ENCODE measurements at places on chromosomes 16 and 17.

DNA sequence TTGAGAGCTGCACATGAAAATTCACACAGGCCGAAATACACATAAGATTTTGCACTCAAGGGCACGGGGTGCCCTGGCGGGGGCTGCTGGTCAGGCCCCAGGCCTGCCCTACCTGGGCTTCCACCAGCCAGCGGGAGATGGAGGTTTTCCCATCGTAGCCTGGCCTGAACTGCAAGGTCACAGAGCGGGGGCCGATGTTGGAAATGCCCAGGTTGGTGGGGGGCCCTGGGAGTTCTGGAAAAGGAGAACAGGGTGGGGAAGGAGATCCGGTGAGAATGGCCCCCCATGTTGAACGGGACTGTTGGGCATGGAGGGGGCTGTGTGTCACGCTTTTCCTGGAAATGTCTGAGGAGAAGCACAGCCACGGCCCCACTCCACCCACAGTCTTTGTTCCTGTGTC, 87.3 kb upstream of the CDC42EP4 start:
- DNase-seq = no peak

DNA sequence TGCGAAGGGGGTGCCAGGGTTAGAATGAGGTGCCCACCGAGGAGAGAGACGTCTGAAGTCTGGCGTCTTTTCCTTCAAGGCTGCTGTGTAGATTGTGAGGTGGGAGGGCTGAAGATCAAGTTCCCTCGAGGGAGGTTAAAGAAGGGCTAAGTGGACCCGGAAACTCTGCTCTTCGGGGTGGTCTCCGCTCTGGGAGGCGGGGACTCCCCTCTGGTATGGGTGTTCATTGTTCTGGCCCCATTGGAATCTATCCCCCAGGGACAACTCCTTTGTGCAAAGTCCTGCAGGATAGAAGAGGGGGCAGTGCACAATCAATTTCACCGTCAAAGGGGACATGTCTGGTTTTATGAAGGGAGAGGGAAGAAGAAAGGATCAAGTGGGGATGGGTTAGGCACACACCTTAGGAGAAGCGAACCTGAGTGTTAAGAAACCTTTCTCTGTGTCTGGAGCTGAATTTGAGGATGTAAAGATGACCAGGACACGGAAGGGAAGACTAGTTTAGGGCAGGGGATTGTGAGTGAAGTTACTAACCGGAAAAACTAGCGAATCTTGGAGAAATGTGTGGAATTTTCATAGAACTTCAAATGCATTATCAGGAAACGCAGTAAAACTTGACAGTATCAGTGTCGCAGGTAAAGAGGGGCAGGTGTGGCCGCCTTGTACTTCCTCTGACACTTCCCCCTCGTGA, 809 bp upstream of the RAB34 start:
- no peak for DNase-seq

DNA sequence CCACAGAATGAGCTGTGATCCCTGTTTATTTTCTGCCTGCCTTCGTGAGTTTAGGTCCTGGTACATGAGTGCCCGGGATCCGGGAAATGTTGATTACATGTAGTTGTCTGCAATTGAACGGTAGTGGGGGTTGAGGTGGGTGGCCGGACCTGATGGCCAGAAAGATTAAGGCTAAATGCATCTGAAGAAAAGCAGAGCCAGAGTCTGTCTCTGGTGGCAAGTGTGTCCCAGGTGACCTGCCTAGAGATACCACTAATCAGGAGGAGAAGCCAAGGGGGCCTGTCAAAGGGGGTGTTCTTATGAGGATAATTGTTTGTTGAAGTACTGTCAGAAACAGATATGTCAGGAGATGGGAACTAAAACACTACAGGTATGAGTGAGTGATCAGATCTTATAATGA, 154.0 kb upstream of the ASIC2 start:
- no peak for DNase-seq

- no peak for DNase-seq
Observed at GRCh38 chr16:52492789-52493357, 54.1 kb downstream of the TOX3 start.

GRCh38 chr16:68408967-68409366, 39.3 kb downstream of the SMPD3 start:
- no peak for DNase-seq

- DNase-seq = no peak
Observed at GRCh38 chr16:79081297-79082066, 519.1 kb downstream of the MAF start.

GRCh38 chr17:62032480-62032879, 32.6 kb downstream of the MED13 start:
- no peak for DNase-seq

DNA sequence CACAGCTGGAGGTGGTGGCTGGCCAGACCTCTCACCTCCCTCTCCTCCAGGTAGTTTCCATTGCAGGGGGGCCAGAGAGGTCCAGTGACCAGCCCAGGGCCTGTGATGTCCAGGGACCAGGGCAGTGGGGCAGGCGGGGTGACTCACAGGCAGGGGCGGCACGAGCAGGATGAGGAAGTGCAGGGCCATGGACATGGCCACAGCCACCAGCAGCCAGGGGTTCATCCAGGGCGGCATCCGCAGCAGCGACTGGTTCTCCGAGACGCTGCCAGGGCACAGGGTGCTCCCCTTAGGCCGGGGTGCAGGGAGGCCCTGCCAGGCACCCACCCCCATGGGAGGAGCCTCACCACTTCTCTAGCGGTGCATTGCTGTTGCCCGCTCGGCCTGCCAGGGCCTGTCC, 12.9 kb upstream of the P2RX1 start:
- DNase-seq = no peak

DNA sequence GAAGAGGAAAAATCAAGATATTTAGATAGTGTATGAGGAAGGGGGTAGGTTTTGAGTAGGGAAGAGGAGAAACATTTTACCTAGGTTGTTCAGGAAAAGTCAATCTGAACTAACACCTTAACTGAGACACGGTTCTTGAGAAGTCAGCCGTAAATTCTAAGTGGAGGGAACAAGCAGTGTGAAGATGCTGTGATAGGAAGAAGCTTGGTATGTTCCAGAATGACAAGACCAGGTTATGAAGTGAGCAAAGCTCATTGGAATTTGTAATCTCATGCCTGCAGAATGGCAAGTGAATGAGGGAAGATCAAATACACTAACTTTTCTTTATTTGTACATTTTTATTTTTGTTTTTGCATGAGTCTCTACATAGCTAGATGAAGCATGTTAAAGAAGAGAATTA, 307.6 kb downstream of the ZFHX3 start:
- DNase-seq = no peak

GRCh38 chr17:31415004-31415454, 23.6 kb downstream of the RAB11FIP4 start:
- DNase-seq = no peak

DNA sequence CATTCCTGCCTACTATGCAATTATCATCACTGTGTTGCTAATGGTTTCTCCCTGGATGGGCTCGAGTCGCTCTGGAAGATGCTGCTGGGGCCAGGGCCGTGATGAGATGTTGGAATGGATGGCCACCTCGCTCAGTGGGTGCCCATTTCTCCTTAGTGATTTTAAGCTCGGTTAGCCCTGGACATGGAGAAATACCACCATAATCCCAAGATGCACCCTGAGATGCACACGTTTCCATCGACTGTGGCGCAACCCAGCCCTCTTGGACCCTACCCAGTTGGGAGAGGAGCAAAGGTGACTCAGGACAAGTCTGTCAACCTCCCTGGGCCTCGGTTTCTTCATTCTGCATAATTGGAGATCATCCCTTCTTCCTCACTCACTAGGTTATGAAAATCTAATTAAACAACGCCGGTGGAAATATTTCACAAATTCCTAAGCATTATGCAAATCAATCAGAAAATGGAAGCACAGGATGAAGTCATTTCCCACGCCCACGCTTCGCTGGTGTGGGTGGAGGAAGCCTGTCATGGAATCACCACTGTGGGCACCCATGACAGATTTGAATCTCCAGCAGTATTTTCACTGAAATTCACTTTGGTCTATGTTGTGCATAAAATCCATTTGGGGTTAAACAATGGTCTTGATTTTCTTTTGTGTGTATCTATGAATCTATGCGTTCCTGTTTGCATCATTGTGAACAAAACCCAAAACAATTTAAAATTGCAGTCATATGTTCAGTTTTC, 195.2 kb downstream of the AXIN2 start:
- no peak for DNase-seq

GRCh38 chr16:11045441-11045840, 101.1 kb downstream of the CLEC16A start:
- DNase-seq = no peak

GRCh38 chr16:28317040-28317880, 24.9 kb downstream of the SBK1 start:
- DNase-seq = peak; percentile 72

DNA sequence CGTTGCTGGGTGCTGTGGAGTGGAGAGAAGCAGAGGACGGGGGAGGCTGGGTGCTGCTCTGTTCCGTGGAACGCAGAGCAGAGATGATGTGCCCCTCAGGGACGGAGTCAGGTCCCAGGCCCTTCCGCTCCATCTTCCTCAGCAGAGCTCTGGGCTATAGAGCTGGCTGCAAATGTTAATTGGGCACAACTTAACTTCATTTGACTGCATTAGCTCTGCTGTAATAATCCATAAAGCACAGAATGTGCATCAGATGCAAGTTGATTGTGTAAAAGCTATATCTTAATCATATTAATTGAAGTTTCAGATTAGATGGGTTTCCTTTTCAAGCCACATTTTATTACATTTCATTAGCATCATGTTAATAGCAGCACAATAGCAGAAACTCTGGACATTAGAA, 212.6 kb downstream of the ABCC12 start:
- no peak for DNase-seq

DNA sequence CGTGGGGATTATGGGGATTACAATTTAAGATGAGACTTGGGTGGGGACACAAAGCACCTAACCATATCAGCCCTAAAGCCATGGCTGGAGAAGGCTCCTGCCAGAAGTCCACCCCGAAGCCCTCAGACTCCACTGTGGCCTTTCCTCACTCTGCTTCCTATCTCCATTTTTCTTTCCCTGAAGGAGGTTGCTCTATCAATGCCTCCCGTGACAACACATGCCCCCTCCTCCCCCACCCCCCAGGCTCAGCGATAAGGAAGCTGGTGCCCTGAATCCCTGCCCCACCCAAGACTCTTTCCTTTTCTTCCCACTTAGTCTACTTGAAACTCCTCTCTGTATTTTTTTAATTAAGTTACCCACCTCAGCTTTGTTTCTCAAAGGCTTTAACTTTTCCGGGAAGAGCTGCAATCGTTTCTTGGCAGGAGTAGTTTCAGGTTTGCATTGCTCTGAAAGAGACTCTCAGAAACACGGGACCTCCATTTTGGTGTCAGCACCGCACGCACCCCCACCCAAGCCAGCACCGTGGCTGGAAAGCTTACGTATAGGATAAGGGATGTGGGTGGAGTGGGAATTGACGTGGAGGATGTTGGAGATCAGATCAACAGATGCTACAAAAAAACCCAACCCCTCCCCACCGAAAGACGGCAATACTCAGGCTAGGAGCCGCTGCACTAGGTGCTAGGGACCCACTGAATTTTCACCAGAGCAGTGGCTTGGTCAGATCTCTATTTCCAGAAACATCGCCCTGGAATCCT, 15.2 kb upstream of the CA4 start:
- no peak for DNase-seq

GRCh38 chr17:49258394-49258793, 27.8 kb upstream of the PHOSPHO1 start:
- DNase-seq = no peak

GRCh38 chr17:8056232-8056975, 17.5 kb downstream of the ALOX15B start:
- no peak for DNase-seq

DNA sequence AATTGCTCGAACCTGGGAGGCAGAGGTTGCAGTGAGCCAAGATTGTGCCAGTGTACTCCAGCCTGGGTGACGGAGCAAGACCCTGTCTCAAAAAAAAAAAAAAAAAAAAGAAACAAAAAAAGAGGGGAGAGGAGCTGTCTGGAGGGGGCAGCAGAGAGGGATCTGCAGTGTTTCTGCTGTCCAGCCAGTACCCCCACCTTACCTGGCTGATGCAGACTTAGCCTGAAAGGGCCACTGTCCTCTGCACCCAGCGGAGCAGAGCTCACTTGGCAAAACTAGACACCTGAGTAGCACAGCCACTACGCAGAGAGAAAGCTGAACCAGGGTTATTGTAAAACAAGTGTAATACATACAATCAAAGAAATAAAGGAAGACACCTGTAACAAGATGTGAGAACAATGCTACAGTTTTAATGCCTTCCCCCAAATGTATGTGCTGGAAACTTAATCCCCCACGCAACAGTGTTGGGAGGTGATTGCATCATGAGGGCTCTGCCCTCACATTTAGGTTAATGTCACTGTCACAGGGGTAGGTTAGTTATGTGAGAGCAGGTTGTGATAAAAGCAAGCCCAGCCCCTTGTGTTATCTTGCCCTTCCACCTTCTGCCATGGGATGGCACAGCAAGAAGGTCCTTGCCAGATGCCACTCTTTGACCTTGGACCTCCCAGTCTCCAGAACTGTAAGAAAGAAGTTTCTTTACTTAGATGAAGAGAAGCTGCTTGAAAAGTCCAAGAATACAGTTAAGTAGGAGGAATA, 211.2 kb downstream of the RPTOR start:
- DNase-seq = no peak

- DNase-seq = no peak
Observed at GRCh38 chr16:24701521-24701951, 27.9 kb upstream of the TNRC6A start.

DNA sequence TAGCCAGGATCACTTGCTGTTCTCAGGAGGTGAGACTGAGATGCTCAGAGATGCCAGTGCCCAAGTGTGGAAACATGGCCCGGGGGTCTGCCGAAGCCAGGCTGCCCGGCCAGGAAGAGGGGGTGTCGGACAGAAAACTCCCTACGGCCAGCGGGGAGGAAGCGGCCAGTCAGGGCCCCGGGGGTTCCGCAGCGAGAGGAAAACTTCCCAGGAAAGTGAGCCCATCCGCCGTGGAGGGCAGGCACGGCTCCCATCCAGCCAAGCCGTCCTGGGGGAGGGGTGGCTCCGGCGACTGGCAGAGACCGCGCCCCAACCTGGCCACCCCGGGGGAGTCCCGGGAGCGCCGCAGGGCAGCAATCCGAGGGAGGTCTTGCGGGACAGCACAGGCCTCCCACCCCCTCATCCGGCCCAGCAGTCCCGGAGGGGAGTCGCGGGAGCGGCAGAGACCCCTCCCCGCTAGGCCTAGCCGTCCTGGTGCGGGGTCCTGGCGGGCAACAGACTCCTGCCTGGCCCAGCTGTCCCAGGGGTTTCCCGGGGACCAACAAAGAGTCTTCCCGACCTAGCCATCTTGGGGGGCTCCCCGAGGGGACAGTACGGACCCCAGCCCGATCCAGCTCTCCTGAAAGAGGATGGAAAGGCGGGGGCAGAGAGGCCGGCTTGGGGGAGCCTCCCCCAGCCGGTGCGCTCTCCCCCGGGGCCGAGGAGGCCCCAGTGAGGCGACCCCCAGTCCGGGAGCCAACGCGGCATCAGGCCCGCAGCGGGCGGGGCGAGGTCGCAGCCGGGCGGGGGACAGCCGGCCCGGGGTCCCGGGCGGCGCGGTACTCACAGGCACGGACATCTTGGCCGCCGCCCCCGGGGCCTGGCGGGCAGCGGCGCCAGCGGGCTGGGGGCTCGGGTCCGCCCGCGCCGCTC, 13.8 kb upstream of the BCAR1 start:
- no peak for DNase-seq

DNA sequence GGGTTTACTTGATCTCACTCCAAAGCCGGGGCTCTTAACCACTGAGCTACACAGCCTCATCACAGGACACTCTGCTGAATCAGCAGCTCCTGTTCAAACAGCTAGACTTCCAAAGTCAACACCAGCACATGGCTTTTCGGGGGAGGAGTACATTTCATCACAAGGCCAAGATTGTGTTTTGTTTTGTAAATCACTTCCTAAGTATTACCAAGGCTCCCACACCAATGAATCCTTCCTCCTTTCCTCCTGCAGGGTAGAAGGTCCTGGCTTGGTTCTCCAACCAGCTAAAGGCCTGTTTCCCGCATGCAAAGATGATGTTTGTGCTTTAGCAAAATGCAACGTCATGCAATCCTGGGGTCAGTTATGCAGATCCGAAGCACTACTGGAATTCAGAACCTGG, 152.5 kb downstream of the XYLT1 start:
- DNase-seq = no peak

Measured in T-helper 9 cell (primary cell).